A549 treated with ZK216348 at 1 μM for 4 hours (cell line): ENCODE measurements at places on chromosomes 1 and 21. TPM values are rescaled to one million over a fixed set of nuclear protein-coding genes. Genes with fewer than 3 reads are reported as not detected.

The IFNLR1 gene
- total RNA-seq: 0.71 to 1.5 TPM (median 1.2 TPM) in 5 replicates

The PLXNA2 gene
- total RNA-seq: 0.90 to 1.9 TPM (median 1.6 TPM) in 5 replicates

The MMEL1 gene
- total RNA-seq: not detected in 5 replicates

The TMEM50A gene
- total RNA-seq: 62.0 to 96.8 TPM (median 71.2 TPM) in 5 replicates

The CLEC20A gene
- total RNA-seq: not detected in 5 replicates

The SLAMF7 gene
- total RNA-seq: 1.1 to 2.9 TPM (median 1.4 TPM) in 5 replicates

The FAM131C gene
- total RNA-seq: 10.8 to 20.2 TPM (median 18.3 TPM) in 5 replicates

The TTC34 gene
- total RNA-seq: 0.02 to 0.07 TPM (median 0.05 TPM) in 4 of 5 replicates, not detected in the other

The FNDC5 gene
- total RNA-seq: 0.23 to 1.1 TPM (median 0.39 TPM) in 5 replicates

The GLMP gene
- total RNA-seq: 33.5 to 46.4 TPM (median 44.5 TPM) in 5 replicates

The AIM2 gene
- total RNA-seq: not detected in 5 replicates

The CYP4Z1 gene
- not detected in 5 replicates for total RNA-seq

The PIK3R3 gene
- total RNA-seq: 0.86 to 1.9 TPM (median 1.6 TPM) in 5 replicates
